ENCODE measurements at places on chromosomes 12 and 14.

DNA sequence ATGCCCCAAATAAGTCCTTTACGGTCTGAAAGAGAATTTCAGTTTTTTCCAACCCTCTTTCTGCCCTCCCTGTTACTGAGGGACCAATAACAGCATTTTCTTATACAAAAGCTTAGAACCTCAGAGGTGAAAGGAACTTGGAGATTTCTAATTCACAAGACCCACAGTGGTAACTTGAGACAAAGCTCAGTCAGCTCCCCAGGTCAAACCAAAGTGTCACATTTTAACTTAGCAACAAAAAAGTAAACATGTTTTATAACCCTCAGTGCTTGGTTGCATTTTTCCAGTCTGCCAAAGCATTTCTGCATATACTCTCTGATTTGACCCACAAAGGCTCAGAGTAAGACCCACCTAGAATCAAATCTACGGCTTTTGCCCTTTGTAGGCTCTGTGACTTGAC lies 415.2 kb downstream of the VRK1 start:
- DNase-seq = no peak

DNA sequence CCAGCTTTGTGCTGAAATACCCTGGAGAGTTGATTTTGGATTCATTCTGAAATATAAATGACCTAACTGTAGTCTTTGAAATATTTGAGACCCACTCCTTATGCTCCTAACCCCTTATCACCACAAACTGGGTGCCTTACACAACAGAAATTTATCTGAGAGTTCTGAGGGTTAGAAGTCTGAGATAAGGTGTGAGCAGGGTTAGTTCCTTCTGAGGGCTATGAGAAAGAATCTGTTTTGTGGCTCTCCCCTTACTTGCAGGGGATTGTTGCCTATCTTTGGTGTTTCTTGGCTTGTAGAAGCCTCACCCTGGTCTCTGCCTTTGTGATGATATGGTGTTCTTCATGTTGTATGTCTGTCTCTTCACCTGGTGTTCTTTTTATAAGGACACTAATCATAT lies 91.7 kb downstream of the DERA start:
- no peak for DNase-seq

GRCh38 chr12:99611117-99611516 lies 36.4 kb upstream of the GARIN6 start:
- no peak for DNase-seq

DNA sequence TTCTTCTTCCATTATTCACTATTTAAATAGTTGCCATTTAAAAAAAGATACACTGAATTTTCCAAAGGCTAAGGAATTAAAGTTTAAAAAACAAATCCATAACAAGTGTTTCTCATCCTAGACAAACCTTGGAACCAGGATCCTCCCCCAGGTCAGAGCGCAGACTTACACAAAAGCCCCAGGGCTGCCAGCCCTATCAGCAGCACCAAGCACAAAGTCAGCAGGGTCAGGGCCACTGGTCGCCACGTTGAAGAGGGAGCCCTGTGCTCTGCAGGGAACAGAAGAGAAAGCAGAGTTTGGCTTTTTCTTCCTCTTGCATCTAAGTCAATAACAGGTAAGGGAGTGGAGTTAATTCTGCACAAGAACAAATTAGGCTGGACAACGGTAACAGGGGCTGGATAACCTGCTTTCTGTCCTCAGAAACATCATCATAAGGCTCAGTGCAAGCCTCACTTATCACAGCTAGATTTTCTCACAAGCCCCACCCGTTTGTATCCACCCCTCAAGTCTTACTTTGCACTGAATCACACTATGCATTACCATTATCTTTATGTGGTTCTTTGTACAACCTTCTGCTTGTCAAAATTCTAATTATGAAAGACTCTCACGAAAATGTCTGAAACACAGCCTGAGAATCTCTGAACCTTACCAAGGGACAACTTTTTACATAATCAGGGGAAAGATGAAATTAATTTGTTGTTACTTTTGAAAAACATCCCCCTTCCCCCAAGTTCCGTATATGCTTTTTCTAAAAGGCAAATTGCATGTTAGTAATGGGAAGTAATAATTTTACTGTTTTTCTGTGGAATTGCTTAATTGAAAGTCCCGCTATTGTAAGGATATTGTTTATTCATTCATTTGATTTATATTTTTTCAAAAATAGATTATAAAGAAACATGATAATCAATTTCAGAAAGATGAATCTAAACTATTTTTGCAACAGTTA lies 9.6 kb downstream of the CLEC1A start:
- DNase-seq = no peak

GRCh38 chr12:80684077-80684495 lies 23.3 kb upstream of the MYF6 start:
- no peak for DNase-seq
